Neural cell (in vitro differentiated cells): ENCODE measurements at places on chromosomes 1 and 21. TPM values are rescaled to one million over a fixed set of nuclear protein-coding genes. Genes with fewer than 3 reads are reported as not detected.

The ORC1 gene
- 0.48 and 0.64 TPM in 2 replicates for polyA plus RNA-seq

The NR0B2 gene
- not detected in 2 replicates for polyA plus RNA-seq

The ZC3H12A gene
- polyA plus RNA-seq, result 0.20 TPM in 1 of 2 replicates, not detected in the other

The MCOLN2 gene
- not detected in 2 replicates for polyA plus RNA-seq

The EXOSC10 gene
- polyA plus RNA-seq, result 112 and 115 TPM in 2 replicates

The SYNC gene
- not detected in 2 replicates for polyA plus RNA-seq

The NLRP3 gene
- 0.36 and 0.82 TPM in 2 replicates for polyA plus RNA-seq

The ABCG1 gene
- 14.2 and 17.1 TPM in 2 replicates for polyA plus RNA-seq

The NDUFS5 gene
- polyA plus RNA-seq, result 848 and 1,398 TPM in 2 replicates

The VWA5B1 gene
- 0.27 and 0.82 TPM in 2 replicates for polyA plus RNA-seq

The PPM1J gene
- 0.16 and 1.7 TPM in 2 replicates for polyA plus RNA-seq

The RBM15 gene
- polyA plus RNA-seq, result 8.1 and 9.0 TPM in 2 replicates

The CCDC27 gene
- not detected in 2 replicates for polyA plus RNA-seq

The SPRR2A gene
- not detected in 2 replicates for polyA plus RNA-seq

The IL20 gene
- polyA plus RNA-seq, result not detected in 2 replicates

The OLFML3 gene
- not detected in 2 replicates for polyA plus RNA-seq

The LIPI gene
- polyA plus RNA-seq, result not detected in 2 replicates

The C1QTNF12 gene
- 0.74 TPM in 1 of 2 replicates, not detected in the other for polyA plus RNA-seq

The HSPG2 gene
- polyA plus RNA-seq, result 0.79 and 0.90 TPM in 2 replicates

The SNAPIN gene
- polyA plus RNA-seq, result 86.2 and 100.0 TPM in 2 replicates

The RNF19B gene
- polyA plus RNA-seq, result 22.1 and 30.8 TPM in 2 replicates

The CR2 gene
- polyA plus RNA-seq, result not detected in 2 replicates

The ZMYND12 gene
- 0.21 and 0.52 TPM in 2 replicates for polyA plus RNA-seq
